ENCODE measurements at places on chromosomes 1 and 21.

DNA sequence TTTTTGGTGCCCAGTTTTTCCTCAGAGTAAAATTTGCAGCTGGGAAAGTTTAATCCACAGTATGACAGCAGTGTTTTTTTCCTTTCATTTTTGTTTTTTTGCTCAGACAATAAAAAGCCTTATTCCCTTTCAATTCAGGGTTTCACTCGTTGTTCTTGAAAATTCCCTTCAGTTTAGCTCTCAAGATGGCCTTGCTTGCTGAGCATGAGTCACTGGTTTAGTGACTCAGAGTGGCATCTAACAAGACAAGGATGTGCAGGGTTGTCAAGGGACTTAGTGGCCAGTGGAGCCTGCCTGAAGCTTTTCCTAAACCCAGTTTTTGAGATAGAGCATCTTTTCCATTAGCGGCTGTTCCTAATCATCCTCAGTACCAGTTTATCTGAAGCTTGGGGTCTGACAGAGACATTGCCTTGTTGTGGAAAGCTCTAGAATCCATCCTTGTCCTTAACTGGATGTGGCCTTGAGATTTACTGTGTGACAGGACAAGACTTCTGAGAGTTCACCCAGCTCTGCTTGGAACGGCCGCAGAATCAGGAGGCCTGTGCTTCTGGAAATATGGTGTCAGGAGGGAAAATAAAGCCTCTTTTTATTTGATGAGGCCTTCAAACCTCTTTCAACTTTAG, 48.4 kb upstream of the DNAJC6 start:
- DNase-seq: no peak

GRCh38 chr1:242189591-242189990, 190.7 kb upstream of the MAP1LC3C start:
- DNase-seq: no peak

DNA sequence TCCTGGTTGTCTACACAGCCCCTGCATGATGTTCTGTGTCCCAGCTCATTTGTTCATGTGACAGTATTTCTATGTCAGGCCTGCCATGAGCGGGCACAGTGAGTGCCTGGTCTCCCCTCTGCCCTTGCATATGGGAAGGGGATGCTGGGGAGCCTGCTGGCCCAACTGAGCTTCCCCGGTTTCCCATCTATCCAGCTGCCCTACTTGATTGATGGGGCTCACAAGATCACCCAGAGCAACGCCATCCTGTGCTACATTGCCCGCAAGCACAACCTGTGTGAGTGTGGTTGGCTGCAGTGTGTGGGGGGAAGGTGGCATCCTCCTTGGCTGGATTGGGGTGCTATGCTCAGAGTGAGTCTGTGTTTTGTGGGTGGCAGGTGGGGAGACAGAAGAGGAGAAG, 1.5 kb downstream of the GSTM4 start:
- no peak for DNase-seq

DNA sequence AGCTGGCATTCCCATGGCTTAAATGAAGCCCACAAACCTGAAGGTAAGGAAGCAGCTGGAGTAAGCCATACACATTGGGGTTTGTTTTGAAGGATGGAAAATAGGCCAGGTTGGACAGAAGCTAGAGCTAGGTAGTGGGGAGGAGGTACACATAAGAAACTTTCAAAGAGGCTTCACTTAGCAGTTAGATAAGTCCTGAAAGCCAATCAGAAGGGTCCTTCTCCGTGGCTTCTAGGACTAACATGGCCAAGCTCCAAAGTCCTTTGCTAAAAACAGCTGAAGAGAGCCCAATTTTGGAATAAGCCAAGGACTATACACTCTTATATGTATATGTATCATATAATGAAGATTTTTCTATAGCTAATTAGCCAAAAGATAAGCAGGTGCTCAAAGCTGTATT, 1.8 kb downstream of the EYA3 start:
- no peak for DNase-seq

GRCh38 chr1:46019348-46019747, 113.1 kb downstream of the PIK3R3 start:
- DNase-seq: no peak
